ENCODE measurements at places on chromosomes 6 and 20.

DNA sequence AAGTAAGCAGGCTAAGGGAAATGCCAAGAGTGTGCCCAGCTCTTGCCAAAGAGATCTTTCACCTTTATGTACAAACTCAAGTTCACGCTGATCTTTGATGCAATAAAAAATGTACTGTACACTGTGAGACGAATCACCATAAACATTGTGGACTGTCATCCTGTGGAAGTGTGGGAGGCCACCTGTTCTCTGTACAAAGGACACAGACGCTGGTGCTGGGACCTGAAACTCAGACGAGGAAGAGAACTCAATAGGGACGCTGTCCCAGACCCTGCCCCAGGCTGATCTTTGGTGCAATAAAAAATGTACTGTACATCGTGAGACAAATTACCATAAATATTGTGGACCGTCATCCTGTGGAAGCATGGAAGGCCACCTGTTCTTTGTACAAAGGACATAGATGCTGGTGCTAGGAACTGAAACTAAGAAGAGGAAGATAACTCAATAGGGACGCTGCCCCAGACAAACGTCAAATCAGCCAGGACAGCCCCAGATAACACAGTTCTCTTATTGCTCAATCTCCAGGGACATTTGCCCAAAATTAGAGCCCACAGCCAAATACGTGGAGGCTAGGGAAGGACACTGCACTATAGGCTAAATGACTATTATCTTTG is 312.7 kb upstream of the SGK1 start:
- DNase-seq: no peak

GRCh38 chr6:168938546-168938945 is 315.1 kb downstream of the THBS2 start:
- no peak for DNase-seq

DNA sequence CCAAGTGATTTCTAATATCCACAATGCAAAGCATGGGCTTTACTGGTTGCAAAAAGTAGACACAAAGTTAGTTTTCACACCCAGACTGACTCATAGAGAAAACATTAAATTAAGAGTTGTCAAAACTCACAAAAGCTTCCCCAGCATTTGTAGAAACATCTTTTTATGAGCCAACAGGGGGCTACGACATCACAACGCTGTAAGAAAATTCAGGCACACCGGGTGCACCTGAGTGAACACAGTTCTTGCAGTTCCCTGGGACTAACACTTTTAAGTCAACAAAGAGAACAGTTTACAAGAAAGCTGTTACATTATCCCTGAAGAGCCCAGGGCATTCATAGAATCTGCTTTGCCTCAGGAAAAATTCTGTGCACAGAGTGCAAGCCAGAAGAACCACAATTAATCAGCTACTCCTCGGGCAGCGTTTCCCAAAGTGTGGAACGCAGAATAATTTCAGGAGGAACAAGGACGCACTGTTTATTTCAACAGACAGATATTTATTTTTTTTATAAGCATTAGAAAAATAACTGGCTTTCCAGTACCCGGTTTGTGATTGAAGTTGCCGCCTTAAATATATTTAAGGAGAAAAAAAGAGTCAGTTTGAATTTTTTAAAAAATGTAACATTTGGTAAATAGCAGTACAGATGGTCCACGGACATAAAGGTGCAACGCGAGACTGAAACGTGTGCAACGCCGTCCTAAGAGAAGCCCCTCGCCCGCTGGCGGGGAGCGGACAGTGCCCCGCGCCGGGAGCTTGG is 1.2 kb downstream of the NCOA5 start:
- peak; percentile 18 for DNase-seq

DNA sequence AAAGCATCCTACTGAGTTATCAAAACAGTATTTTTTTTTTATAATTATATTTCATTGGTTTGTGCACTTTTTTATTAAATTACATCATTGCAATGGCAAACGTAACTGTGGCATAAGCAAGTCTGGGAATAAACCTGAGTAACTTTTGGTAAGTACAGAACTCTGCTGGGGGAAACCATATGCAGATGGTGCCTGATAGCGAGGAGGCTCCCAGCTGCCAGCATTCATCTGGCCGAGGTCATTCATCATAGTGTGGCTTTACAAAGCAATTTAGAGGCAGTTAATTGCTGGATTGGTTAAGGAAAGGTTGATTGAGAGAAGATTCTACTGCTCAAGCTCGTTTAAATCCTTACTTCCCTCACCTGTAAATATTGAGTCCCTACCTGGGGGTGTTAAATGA is 52.6 kb downstream of the HECA start:
- no peak for DNase-seq

- no peak for DNase-seq
These were observed 66.4 kb downstream of the STX11 start for GRCh38 chr6:144216668-144217218.

DNA sequence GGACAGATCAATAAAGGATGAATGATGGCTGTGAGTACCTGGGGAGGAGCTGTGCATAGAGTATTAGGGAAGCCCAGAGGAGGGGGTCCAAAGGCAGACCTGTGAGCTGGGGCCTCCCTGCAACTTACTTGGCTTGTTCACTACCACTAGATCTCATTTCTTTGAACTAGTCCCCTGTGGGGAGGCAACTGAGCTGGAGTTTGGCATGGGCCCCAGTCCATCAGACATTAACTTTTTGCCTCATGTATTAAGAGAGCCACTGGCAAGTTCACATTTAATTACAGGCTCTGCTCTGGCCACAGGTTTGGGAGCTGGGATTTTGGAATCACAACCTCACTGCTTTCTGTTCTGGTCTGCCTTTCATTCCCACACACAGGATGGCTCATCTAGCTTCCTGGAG is 254.1 kb downstream of the PRL start:
- peak; percentile 66 for DNase-seq

DNA sequence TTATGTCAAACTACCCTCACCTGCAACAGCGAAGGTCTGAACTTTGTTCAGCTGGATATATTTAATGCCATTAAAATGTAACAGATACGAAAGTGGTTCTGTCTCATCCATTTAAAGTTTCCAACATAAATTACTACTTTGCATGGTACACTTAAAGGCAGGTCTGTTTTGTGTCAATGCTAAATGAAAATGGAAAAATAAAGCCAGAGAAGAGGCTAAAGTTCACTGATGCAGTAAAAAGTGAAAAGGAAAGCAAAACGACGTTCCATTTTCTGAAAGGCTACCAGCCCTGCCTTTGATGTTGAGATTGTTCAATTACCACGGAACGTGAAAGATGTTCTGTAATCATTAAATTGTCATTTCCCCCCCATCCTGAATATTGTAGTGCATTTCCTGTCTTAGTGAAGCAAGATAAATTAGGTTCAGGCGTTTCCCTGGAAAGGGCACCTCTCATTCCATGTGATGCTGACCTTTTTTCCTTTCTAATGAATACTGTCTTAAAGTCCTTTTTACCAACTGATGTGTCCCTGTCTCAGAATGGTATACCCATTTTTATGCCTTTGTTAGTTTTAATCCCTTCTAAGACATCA is 334.7 kb upstream of the JAG1 start:
- DNase-seq: no peak

DNA sequence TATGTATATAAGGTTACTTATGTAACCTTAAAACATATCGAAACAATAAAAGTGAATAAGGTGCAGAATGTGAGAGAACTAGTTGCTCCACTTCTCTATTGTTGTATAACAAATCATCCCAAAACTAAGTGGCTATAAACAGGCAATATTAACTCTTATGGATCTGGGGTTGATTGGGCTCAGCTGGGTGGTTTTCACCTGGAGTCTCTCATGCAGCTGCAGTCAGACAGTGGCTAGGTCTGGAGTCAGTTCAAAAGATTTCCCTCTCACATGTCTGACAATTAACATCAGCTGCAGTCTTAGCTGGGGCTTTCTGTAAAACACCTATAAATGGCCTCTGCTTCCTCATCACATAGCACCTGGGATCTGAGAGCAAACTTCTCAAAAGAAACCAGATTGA is 288.4 kb upstream of the SASH1 start:
- no peak for DNase-seq

DNA sequence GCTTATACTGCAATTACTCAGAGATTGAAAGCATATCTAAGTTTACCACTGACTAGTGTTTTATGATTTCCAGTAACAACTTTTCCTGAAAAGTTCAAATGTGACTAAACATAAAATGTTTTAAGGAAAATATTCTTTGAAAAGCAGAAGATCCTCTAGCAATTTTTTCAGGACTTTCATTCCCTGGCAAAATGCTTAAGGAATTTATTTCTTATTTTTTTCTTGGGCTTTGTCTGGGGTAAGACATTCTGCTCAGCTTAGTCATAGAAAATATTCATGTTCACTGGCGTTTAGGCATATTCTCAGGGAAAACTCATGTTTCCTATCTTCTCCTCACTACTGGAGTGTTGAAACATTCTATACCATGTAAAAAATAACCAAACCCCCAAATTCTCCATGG is 235.3 kb upstream of the CEP162 start:
- DNase-seq: no peak

GRCh38 chr6:149941583-149942460 is at the start of gene ULBP2:
TSS of gene ULBP2 (plus strand) at chr6:149942014. CDS start at chr6:149942073, 59 bp downstream.
- DNase-seq: peak; percentile 92

DNA sequence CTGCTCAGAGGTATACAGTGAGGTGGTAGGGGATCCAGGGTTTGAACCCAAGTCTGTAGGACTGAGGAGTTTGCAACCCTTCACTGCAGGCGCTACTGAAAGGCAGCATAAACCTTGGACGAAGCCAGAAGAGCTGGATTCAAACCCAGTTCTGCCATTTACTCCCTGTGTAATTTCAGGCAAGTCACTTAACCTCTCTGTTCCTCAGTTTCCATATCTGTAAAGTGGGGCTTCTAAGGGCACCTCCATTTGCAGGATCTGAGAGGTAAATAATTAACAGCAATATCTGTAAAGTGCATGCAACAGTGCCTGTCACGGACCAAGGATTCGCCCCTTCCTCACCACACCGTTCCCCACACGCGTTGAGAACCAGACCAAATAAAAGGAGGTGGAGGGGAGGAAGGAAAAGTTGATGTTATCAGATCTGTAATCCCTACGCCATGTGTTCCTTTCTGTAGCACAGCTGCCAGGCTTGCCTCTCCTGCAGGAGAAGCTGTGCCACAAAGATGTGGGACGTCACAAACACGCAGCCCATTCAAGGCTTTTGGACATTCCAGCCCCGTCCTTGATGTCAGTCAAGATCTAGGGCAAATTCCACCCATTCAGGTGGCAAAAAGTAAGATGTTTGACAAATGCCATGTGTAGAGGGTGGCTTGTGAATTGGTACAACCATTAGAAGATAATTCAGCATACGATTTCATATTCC is 9.8 kb downstream of the RIPOR3 start:
- peak; percentile 26 for DNase-seq

- DNase-seq: no peak
These were observed 5.8 kb upstream of the SRXN1 start for GRCh38 chr20:658731-659291.

DNA sequence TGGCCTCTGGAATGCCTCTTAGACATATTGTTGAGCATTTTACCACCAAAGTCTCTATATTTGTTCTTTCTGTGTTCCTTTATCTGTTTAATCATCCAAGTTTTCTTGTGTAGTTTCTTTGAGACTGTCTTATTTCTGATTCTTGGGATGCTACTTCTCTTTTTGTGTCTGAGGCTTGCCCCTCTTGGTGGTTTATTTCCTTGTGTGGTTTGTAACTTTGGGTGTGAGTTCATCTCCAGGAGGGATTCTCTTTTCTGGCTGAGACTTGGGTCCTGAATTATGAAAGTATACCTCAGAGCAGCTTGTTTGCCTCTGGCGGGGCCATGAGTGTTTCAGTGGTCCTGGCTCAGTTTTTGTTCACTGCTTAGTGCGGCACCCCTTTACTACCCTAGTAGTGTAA is 33.9 kb downstream of the PPARD start:
- no peak for DNase-seq

- DNase-seq: no peak
These were observed 64.5 kb upstream of the DST start for GRCh38 chr6:56706981-56707726.

DNA sequence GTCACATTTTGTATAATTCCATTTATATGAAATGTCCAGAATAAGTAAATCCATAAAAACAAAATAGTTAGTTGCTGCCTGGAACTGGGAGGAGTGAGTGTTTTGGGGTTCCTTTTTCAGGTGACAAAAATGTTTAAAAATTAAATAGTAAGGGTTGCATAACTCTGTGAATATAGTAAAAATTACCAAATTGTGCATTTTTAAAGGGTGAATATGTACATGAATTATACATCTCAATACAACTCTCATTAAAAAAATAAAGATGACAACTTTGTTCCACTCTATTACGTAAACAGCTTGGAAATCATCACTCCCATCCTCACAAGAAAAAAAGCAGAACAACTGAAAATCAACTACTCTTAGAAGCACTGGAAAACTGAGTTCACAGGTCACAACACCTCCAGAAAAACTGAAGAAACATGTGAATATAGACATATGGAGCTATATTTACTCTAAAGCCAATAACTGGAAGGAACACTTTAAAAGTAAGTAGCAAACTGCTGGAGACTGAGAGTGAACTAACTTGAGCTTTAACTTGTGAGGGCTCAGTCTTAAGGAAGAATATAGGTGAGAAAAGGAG is 40.0 kb downstream of the RANBP9 start:
- DNase-seq: no peak

- no peak for DNase-seq
These were observed 1358.5 kb upstream of the CITED2 start for GRCh38 chr6:140732991-140733390.

DNA sequence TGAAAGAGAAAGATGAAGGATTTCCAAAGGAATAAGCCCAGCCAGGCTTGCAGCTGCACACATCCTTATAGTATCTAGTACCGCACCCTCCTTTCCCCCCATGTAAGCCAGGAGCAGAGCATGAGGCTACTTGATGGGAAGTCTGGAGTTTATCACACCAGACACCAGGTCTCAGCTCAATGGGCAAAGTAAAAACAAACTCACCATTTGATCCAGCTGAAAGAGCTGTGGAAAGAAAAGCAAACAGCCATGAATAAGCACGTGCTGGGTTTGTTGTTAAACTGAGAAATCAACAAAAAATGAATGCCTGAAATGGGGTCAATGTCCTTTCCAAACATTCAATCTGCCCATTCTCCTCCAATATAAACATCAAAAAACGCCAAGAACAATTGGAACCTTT is 50.6 kb upstream of the MAP7 start:
- no peak for DNase-seq

GRCh38 chr6:25962149-25963127 is at the start of gene TRIM38:
TSS of gene TRIM38 (plus strand) at chr6:25962802. CDS start at chr6:25966523, 3,721 bp downstream.
- DNase-seq: peak; percentile 83

GRCh38 chr20:63132131-63132714 is 83.7 kb downstream of the YTHDF1 start:
- no peak for DNase-seq

GRCh38 chr6:31468311-31468710 is 29.6 kb upstream of the MICB start:
- DNase-seq: no peak

- peak; percentile 95 for DNase-seq
These were observed 556 bp downstream of the BEND6 start for GRCh38 chr6:56955171-56956155.

DNA sequence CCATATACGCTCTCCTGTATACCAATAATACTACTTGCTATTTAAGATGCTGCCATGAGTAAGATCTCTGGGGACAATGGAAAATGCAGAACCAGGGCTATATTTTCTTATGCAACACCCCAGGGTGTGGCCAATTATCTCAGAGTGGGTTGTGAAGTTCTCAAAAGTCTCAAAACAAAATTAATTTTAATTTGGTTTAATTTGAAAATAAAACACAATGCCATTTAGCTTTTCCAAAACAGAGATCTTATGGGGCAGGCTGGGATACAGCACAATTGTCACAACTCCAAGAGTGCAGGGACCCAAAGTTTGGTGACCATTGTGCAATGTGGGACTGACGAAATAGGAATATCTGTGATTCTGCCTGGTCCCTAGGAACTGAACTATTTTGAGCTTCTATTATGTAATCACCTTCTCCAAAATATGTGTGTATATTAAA is 43.1 kb downstream of the MBOAT1 start:
- DNase-seq: no peak

- no peak for DNase-seq
These were observed 95.2 kb downstream of the DOK5 start for GRCh38 chr20:54570561-54570960.
